ENCODE measurements at places on chromosomes 12 and 14. TPM values are rescaled to one million over a fixed set of nuclear protein-coding genes. Genes with fewer than 3 reads are reported as not detected.

- peak; percentile 74 for DNase-seq
Measured at GRCh38 chr14:58152014-58152857, at the start of gene ARMH4. ARMH4 (minus strand) TSS chr14:58152213; CDS start chr14:58139358, 12,855 bp downstream.

GRCh38 chr14:54931101-54931500, 28.5 kb upstream of the GCH1 start:
- no peak for DNase-seq

DNA sequence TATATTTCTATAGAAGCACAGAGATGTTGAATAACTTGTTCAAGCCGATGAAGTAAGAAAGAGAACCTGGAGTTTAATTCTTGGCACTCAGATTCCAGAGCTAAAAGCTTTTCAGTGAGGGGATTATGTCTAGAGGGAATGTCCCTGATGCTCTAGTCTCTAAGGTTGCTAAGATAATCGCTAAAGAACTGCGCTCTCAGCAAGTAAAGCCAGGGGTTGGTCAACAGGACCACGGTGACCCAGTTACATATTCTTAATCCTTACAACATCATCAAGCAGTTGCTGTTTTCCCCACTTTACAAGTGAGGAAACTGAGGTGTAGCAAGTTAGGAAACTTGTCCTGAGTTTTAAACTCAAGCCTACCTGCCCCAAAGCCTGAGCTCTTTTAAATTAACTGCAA, 110.8 kb downstream of the DAD1 start:
- no peak for DNase-seq

GRCh38 chr12:72658615-72659014, 386.4 kb downstream of the TRHDE start:
- no peak for DNase-seq

DNA sequence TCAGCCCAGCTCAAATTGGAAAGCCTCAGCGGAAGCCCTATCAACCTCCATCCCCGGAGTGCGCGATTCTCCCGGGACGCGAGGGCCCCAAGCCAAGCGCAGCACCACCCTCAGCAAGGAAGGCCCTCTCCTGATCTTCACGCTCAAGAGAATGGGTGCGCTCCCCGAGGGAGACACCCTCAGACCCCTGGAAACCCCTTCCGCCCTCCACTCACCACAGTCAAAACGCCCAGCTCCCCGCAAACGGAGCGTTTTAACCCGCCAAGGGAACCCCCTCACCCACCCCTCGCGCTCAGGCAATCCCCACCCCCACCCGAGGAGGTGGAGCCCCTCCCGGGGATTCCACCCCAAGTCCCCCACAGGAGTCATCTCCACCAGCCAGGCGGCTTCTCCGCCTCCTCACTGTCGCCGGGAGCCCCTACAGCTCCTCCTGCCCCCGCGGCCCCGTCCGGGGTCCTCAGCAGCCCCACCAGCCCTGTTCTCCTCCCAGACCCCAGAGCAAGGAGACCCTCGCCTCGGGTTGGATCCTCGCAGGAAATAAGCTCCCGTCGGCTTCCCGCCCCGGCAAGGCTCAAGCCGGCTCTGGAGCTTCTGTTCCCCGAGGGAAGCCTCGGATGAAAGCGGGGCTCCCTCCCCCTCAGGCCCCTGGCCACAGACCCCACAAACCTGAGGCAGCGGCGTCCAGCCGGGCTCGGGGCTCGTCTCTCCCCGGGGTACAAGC, 507 bp downstream of the BAZ2A start:
- DNase-seq: peak; percentile 47

PRKAG1 gene
- 27.9 TPM for total RNA-seq
